Spleen (tissue), 13 donors: ENCODE measurements at places on chromosomes 6 and 20. TPM values are rescaled to one million over a fixed set of nuclear protein-coding genes. Genes with fewer than 3 reads are reported as not detected.

- DNase-seq = no peak
These were observed 46.9 kb upstream of the LOC128125822 start for GRCh38 chr6:63525186-63525878.

DNA sequence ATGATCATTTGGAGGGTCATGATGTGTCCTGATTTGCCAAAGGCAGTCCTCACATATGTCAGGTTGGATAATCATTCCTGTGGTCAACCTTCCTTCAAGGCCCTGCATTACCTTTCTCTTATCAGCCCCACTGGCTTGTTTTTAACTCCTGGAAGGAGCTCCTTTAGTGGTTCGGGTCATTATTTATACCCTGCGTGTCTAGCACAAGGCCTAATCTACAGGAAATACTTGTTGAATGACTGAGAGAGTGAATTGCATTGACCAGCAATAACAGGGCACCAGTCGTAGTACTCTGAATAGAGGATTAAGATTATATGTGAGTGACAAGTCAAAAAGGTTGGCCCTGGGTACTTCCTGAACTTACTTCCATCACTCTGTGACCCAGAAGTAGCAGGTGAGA, 4.5 kb downstream of the HIVEP2 start:
- DNase-seq = no peak

DNA sequence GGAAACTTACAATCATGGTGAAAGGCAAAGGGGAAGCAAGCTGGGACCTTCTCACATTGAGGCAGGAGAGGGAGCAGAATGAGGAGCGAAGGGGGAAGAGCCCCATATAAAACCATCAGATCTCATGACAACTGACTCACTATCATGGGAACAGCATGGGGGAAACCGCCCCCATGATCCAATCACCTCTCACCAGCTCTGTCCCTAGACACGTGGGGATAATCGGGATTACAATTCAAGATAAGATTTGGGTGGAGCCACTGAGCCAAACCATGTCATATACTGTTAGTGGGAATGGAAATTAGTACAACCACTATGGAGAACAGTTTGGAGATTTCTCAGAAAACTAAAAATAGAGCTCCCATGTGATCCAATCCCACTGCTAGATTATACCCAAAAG, 163.7 kb downstream of the MANEA start:
- no peak for DNase-seq

GRCh38 chr20:8646033-8646441, 422.9 kb upstream of the PLCB4 start:
- no peak for DNase-seq

DNA sequence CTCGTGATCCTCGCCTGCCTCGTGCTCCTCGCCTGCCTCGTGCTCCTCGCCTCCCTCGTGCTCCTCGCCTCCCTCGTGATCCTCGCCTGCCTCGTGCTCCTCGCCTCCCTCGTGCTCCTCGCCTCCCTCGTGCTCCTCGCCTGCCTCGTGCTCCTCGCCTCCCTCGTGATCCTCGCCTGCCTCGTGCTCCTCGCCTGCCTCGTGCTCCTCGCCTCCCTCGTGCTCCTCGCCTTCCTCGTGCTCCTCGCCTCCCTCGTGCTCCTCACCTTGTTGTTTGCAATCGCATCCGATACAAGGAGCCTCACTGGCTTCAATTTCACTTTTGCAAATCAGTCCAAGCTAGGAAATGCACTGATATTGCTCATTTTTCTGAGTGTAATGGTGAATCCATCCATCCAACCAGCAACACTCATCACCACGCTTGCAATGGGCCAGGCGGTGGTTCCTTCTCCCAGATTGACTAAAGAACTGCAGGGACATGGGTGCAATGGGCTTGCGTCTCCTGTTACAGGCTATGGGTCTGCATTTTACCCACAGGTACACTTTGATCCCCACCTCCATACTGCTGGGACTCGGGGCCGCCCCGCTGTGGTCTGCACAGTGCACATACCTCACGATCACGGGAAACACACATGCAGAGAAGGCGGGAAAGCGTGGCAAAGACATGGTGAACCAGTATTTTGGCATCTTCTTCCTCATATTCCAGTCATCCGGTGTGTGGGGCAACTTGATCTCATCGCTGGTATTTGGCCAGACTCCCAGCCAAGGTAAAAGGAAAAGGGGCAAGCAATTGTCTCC, 4.6 kb downstream of the UNC93A start:
- DNase-seq = peak; percentile 70

GRCh38 chr6:98871821-98872220, 37.4 kb downstream of the POU3F2 start:
- no peak for DNase-seq

GRCh38 chr6:74268815-74269599, 573.0 kb downstream of the CD109 start:
- no peak for DNase-seq

DNA sequence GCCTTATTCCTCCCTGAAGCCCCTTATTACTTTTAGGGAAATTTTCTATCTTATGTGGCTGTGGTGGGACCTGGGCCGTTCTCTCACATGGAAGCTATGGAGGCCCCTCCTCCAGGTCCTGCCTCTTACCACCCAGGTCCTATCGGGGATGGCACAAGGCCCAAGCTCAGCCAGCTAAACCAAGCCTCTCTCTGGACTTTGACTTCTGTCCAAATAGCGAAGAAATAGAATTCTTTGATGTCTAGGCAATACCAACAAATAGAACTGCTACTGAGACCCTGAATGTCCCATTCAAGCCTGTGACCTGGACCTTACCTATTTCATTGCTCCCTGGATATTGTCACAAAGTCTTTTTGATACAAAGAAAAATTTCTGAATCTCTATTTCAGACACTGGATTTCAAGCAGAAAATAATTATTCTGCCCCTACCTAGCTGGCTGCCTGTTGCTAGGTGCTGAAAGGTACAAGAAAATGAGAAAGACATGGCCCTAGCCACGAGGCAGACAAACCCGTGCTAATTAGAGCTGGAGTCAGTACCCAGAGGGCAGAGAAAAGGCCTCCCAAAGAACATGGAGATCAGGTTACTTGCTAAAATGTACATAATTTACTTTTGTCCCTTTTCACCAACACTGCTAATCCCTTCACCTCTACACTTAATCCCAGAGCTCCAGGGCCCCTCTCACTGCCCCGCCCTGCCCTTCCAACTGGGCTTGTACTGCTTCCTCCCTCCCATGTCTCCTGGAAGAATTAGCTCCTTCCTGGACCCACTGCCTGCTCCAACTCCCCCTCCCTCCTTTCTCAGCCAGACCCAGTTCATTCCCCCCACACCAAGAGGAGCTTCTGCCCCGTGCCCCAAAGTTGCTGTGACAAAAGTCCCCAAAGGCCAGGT, 15.5 kb upstream of the NNAT start:
- no peak for DNase-seq

DNA sequence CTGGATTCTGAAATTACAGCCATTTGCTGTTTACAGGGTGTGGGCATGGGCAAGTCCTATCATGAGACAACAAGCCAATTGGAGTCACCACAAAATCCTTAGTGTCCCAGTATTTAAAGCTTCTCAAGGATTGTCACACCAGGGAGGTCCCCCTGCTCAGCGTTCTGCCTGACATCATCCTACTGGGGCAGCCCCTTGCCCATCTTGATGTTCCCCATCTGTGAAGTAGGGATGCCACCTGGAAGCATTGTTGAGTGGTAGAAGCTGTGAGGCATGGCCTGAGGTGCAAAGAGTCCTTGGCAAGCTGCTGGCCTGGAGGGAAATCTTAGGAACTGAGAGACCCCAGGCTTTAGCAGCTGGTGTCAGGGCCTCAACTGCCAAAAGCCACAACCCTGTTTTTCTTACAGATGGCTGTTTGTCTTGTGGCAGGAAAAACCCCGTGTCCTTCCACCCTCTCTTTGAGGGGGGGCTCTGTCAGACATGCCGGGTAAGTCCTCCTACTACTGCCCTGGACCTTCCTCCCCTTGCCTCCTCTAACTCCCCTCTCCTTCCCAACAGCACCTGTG, 23.3 kb upstream of the MAPRE1 start:
- DNase-seq = no peak

DNA sequence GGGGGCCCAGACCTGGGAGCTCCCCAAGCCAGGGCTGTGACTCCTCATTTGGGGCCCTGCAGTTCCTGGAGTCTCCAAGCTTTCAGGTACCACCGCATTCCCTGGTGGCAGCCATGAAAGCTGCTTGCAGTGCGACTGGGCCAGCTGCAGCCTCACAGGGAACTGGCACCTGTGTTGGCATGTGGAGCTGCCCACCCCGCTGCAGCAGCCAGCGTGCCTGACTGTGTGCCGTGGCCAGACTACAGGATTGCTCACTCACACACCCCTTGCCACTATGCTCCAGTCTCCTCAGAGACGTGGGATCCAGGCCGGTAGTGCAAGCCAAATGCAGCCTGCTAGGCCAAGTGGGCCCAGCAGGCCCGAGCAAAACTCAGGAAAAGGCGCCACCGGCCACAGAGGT, 450.7 kb downstream of the COL12A1 start:
- peak; percentile 45 for DNase-seq

DNA sequence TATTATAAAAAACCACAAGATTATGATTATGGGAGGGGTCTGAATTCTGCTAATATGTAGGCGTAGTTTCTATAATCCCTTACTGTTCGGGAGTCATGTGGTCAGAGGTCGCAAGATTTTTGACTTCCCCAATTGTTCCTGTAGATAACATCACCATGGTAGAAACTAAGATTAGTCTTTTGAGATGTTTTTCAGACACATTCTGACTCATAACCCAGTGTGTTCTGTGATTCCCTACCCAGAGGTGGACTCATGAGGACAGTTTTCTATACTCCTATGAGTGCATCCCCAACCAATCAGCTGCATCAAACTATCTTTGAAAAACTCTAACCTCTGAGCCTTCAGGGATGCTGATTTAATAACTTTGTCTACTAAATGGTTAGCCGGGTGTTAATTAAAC, 175.5 kb downstream of the RFPL4B start:
- DNase-seq = no peak

DNA sequence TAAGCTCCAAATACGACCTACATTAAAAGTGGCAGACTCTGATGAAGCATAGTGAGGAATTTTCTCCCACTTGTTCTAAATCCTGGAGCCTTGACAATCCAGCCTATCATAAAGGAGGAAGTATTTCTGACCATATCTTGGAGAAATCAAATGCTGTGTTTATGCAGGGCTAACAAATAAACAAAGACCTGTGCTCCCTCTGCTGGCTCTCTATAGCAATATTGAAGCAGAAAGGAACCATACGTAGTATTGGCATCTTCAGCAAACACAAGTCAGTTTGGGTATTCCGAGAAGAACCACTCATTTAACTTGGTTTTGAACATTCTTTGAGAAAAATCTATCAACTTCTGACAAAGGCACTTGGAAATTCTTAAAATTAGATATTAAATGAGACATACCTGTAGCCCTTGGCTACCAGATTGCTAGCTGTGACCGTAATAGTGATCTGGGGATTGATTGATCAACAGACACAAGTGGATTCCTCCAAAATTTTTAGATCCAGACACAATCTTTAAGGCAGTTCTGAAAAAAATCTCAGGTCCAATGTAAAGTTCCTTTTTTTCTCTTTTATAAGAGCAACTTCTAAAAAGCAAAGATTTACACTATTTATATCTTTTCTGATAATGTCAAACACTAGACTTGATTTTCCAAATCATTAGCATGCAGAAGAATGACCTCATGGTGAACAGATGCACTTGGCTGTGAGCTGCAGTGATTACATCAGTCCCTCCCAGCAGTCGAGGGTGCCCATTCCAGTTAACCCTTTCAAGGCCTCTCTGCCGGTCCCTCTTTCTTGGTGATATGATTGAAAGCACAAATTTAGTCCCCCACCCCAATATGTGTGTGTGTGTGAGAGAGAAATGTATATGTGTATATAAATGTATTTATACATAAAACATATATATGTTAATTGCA, 40.2 kb downstream of the INSM1 start:
- no peak for DNase-seq

- no peak for DNase-seq
These were observed 7.4 kb downstream of the AAR2 start for GRCh38 chr20:36243726-36244125.

DNA sequence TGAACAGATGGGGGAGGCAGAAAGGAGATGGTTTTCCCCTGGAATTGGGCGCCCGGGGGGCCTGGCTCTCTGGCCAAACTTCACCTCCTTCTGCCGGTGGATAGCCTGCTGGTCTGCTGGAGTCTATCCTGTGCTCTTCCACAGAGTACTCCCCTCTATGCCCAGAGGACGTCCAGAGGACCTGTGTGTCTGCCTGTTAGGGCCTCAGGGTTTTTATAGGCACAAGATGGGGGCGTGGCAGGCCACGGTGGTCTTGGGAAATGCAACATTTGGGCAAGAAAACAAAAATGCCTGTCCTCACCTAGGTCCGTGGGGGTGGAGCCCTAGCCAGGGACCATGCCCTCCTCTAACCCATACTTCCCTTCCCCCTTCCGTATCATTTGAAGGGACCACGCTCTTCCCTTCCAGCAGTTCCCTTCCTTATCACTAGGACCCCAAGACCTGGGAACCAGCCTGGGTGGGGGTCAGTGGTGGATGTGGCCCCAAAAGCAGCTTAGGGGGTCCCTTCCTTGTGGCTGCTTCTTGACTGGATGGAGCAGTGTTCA, 53.6 kb upstream of the ZNF337 start:
- no peak for DNase-seq

DNA sequence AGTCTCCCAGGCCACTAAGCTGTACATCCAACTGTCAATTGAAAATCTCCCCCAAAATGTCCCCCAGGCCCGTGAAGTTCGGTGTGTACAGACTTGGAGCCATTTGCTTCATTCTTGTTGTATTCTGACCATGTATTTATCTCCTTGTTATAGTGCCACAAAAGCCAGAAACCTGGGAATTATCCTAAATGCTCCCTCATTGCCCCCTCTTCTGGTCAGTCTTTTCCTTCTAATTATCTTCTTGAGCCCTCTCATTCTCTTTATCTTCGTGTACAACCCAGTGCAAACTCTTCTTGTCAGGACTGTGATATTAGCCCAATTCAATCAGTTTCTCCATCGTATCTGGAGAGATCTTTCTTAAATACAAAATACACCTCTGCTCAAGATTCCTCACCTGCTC, 64.7 kb downstream of the RFX6 start:
- DNase-seq = no peak

- DNase-seq = no peak
These were observed 90.6 kb downstream of the MRPL14 start for GRCh38 chr6:44036699-44037101.

- peak; percentile 92 for DNase-seq
These were observed at the start of gene SLC18B1 for GRCh38 chr6:132797951-132798868. SLC18B1 (minus strand) TSS chr6:132798637; CDS start chr6:132798456, 181 bp downstream.

- DNase-seq = no peak
These were observed 37.3 kb downstream of the TFEB start for GRCh38 chr6:41697861-41698781.

- no peak for DNase-seq
These were observed 148.5 kb downstream of the LY86 start for GRCh38 chr6:6736791-6737654.

GRCh38 chr6:52103623-52104022, 16.2 kb upstream of the PKHD1 start:
- DNase-seq = no peak

Gene RNF8
- 12.4 TPM for polyA plus RNA-seq

Gene UBR2
- 9.9 TPM for polyA plus RNA-seq

Gene IMPG1
- polyA plus RNA-seq = not detected

Gene RBPJL
- 0.05 TPM for polyA plus RNA-seq

Gene CD109
- polyA plus RNA-seq = 0.45 TPM

Gene CHRNA4
- polyA plus RNA-seq = 0.15 TPM

Gene CTCFL
- polyA plus RNA-seq = 0.23 TPM

Gene HDDC2
- 60.8 TPM for polyA plus RNA-seq

Gene COL11A2
- polyA plus RNA-seq = 0.68 TPM

Gene GMPR
- 5.4 TPM for polyA plus RNA-seq

Gene WFDC12
- polyA plus RNA-seq = not detected

Gene SLCO4A1
- 4.7 TPM for polyA plus RNA-seq

Gene ASIP
- polyA plus RNA-seq = 0.63 TPM

Gene ZC2HC1B
- polyA plus RNA-seq = not detected

Gene DPM1
- 46.9 TPM for polyA plus RNA-seq

Gene ULBP1
- 0.08 TPM for polyA plus RNA-seq
